ENCODE measurements at places on chromosomes 5 and 9.
A peak's percentile ranks its signal among the peaks of the same experiment; 100 is the strongest.

DNA sequence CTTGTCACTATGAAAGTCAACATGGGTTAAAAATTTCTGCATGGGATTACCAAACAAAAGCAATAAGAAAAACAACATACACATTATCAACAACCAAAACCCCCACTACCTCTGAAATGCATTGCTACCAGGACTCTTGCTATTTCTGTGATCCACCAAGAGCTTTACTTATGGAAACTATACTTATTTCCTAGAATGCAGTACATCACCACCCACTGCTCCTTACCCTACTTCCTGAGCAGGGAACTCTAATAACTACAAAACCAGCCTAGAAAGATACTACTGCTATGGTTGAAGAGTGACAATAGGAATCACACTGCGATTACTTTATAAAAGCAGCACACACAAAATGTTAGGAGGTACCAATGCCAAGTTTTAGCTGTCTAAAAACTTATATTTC lies 22.2 kb downstream of the LURAP1L start:
- no peak for DNase-seq

DNA sequence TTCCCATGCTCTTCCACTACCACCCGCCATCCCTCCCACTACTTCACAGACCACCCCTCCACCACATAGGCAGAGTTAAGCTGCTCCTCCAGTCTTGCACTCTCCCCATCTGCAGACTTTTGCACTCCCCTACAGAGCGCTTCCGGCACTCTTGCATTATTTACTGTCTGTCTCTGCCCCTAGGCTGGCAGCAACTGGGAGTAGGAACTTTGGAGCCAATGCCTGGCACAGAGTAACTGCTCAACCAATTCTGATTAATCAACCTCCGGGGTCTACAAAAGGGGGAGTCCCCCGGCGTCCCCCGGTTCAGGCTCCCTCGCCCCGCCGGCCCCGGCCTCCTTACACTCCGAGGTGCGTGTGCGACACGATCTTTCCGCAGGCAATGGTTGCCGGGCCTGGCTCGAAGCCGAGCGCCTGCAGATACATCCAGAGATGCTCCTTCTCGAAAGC lies 498 bp downstream of the HAUS6 start:
- peak; percentile 24 for DNase-seq

- no peak for DNase-seq
Observed at GRCh38 chr5:132771503-132771998, 5.5 kb downstream of the SEPTIN8 start.

DNA sequence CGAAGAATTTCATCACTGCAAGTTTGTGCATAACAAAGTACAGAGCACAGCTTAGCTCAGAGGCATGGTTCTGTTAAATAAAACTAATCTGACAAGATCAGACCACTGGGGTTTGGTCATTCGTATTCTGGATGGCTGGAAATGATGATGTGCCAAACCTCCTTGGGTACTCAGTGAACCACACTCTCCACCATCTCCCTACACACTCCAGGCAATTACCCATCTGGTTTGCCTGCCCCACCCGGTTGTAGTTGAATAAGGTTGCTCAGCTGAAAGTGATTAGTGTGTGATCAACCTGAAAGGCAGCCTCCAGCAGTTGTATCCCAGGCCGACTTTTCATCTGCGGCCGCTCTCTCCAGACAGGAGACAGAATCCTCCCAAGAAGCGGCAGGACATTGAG lies 371.4 kb downstream of the TLE1 start:
- DNase-seq, result no peak

GRCh38 chr9:99312736-99313135 lies 90.7 kb downstream of the SEC61B start:
- DNase-seq, result no peak

DNA sequence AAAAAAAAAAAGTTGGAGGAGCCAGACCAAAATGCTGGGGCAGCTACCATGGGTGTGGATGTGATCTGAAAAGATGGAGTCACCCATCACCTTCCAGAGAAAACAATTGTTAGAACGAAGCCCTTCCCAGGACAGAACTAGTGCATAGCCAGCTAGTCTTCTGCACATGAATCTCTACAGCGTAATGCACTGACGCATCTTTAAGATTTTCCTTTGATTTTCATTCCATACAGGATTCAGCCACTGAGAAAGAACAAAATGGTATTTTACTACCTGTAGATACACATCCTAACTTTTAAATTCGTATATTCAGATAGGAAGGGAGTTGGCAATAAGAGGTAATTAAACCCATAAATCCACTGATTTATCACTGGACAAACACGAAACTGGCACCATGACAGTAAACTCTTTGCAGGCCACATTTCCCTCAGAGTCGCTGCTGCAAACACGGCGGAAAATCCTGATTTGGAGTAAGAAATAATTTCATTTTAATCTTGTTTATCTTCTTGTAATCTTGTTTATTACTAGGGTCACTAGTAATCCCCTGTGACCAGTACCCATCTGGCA lies 206.6 kb downstream of the SPOCK1 start:
- DNase-seq, result no peak

DNA sequence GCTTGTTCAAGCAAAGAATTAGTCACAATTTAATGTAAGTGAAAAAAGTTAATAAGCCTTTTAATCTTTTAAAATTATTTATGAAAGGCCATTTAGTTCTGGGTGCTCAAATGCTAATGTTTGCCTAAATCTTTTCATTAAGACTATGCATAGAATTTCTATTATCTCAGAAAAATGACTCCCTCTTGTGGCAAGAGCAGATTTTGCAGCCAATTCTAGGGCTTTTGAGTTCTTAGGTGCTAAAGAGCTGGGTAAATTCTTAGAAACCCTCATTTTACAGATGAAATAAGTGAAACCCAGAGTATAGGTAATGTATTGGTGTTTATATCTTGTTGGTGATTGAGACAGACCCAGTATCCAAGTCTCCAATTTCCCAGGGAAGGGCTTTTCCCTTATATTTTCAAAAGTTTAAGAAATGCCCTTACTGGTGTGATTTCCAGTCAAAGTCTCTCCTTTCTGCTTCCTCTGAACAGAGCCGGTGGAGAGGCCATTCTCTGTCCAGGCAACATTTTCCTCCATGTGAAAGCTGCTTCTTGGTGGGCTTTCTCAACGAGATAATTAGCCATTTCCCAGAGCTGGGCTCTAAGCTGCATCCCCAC lies 24.1 kb upstream of the PCSK5 start:
- DNase-seq, result peak; percentile 48

DNA sequence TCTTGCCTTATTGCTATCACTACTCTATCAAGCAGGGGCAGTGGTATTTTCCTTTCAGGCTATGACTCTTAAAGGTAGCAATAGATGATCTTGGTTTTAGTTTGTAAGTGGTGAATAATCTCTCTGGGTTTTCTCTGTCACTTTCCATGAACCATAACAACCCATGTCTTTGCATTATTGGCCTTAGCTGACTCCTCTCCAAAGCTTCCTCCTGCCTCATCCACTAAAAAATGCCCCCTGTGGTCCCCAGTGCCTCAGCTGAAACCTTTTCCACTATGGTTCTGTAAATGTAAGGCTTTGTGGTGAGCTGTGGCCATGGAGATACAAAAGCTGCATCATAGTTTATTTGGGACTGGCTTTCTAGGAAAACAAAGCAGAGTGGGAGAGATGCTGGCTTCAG lies 128.8 kb downstream of the GPBP1 start:
- peak; percentile 34 for DNase-seq

DNA sequence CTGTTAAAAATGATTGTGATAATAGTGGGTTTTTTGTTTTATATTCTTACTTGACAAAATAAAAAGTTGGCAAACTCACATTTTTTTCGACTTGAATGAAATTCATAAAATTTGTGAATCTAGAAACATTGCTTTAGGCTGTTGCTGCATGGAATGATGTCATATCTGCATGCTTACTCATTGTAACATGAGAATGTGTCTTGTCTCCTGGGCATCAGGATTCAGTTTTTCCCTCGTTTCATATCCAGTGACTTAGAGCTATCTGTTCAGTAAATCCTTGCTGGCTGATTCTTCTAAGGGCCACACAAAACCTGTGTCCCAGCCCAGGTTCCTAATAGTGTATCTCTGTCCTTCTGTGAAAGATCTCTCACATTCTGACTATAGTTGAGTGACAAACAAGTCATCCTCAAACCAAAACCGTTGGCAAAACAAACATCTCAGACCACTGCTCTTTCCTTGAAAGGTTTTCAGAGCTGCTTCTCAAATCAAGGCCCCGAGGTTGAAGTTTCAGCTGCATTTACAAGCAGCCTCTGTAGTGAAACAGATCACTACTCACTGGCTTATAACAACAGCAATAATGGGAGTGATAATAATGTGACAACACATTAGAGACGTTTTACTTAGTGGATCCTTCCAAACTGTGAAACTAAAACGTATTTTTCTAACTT lies 95.0 kb downstream of the NPR3 start:
- DNase-seq, result no peak

DNA sequence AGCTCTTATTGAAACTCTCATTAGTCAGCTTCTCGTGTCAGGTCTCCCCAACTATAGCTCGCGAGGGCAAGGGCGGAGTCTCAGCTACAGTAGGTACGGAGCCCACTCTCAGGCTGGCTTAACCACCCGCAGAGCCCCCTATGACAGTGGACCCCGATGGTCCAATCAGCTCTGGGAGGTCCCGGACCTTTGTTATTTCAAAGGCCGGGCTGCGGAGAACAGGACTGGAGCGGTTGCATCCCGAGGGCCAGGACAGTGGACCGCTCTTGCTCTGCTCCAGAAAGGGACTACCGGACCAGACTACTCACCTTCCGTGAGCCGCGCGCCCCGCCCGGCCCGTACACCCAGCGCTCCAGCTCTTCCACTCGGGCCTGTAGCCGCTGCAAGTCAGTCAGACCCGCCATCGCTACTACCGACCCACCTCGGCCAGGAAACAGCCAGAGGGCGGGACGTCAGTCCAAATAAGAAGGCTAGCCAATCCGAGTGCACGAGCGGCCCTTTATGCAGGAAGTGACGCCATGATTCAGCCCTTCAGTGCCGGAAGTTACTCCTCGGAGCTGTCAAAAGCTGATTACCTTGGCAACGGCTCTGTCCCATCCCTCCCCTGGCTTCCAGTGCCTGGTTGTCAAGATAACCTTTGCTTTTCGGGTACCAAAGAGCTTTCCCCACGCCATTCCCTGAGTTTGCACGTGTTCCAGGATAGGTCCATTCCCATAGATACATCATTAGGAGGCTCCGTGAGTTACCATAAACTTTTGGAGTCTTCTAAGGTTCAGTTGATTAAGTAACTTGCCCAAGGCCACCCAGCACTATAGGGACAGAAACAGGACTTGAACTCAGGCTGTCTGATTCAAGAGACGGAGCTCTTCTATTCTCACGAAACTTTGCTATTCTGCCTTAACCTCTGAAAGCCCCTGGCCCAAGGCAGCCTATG lies at the start of gene DCTN3:
Gene DCTN3 (minus strand): TSS at position 435 of the 934 bp plus-strand sequence. CDS start 31 bp downstream, at position 404.
- DNase-seq, result peak; percentile 93

DNA sequence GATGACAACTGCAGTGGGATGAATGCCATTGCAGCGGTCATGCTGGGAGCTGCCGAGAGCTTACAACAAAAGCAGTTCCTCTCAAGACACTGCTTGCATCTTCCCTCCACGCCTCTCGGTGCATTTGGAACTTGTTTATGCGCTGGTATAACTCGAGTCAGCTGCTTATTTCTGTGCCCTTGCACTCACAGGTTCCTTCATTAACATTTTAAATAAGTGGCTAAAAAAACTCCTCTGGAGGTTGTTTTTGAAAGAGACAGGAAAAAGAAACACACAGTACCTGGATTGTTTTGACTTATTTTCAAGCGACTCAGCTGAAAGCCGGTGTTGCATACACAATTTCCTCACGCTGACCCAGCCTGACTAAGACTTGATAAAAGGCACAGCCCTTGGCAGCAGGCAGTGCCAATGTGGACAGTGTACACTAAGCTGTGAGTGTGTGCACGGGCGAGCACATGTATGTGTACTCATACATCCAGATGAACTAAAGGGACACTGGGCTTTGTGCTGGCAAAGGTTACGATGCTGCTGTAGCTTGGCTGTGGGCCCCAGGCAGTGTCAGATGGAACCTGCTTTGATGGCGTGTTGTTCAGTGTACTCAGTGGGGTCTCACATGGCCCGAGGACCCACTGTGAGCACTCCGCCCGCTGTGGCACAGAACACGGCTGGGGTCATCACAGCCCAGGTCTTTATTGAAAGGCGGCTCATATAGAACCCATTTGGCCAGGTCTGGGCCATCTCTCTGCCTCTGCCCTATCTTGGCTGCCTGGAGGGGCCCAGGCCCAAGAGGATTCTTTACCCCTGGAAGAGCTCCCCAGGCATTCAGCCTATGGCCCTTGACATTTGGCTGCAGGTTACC lies 92.3 kb downstream of the ANKRD33B start:
- no peak for DNase-seq

GRCh38 chr9:112884101-112884500 lies 6.6 kb downstream of the SLC46A2 start:
- DNase-seq, result no peak

DNA sequence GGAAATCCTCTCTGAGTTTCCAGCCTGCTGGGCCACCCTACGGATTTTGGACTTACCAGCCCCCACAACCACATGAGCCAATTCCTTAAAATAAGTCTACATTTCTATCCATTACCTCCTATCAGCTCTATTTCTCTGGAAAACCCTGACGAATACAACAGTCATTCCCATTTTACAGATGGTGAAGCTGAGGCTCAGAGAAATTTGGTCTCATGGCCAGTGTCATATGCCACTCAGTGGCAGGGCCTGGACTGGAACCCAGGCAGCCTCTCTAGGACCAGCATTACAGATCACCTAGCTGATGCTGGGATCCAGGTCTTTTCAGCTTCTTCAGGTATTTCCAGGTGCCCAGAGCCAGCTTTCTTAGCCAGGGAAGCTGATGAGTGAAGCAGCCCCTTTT lies 45.0 kb upstream of the SH3PXD2B start:
- DNase-seq, result no peak

DNA sequence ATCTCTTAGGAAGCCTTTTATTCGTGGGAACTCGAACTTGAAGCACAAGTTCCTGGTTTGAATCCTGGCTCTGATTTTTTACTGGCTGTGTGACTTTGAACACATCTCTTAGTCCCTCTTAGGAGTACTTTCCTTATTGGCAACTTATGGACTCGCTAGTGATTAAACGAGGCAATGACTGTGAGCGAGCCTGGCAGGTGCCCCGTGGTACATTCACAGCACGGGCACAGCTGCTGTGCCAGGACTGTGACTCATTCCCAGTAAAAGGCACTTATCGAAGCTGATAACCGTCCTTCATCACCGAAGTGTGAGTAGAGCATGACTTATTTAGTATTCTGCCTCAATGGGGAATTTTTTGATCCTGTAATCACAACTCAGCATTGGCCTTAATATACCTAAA lies 22.7 kb downstream of the CFAP90 start:
- no peak for DNase-seq

- no peak for DNase-seq
Observed at GRCh38 chr5:178332210-178332641, 99.6 kb upstream of the PHYKPL start.

- DNase-seq, result no peak
Observed at GRCh38 chr5:39093352-39093751, 19.2 kb upstream of the RICTOR start.

- no peak for DNase-seq
Observed at GRCh38 chr5:81755320-81755719, 4.4 kb upstream of the SSBP2 start.

GRCh38 chr5:130479045-130479804 lies 575.0 kb downstream of the CHSY3 start:
- DNase-seq, result no peak

DNA sequence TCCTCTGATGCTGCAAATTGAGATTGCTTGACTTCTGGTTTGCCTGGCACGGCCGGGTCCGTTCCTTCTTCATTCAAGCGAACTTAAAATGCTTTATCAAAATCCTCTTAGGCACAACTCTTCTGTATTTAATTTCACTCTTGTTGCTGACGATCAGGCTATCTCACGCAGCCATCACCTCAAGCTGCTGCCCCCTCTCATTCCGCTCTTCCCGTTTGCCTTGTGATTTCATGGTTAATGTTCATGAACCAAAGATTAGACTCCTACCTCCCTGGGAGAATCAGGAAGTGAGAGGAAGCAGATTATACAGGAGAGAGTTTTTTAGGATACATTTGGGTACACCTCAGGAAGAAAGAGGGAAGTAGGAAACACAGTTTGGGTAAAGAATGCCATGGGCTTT lies 22.6 kb downstream of the QRFP start:
- no peak for DNase-seq

All from activated CD4-positive, alpha-beta T cell treated with anti-CD3 and anti-CD28 coated beads for 48 hours (primary cell).